Mucosa of gallbladder (tissue), 1 donor: ENCODE measurements at places on chromosomes 7 and 10.

GRCh38 chr10:1376384-1376945 is 320.3 kb downstream of the WDR37 start:
- DNase-seq: peak; percentile 2

- no peak for DNase-seq
These were observed 38.1 kb downstream of the PRPS1L1 start for GRCh38 chr7:17989546-17989945.

- no peak for DNase-seq
These were observed 257.2 kb upstream of the GLI3 start for GRCh38 chr7:42494199-42494710.

GRCh38 chr7:36048141-36048901 is 104.7 kb upstream of the EEPD1 start:
- peak; percentile 17 for DNase-seq

DNA sequence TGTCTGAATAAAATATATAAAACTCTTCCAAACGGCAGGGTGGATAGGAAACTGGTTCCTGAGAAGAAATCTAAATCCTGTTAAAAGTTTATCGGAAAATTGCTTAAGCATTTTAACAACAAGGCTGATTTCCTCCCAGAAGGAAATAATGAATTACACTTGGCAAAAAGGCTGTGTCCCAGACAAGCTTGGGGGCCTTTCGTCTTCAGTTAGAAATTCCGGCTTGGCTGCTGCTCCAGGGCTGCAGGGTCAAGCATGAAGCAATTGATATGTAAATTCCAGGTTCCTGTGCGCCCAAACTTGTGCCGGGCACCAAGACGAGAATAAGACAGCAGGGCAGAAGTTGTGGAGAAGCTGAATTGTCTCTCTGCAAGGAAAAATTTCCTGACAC is 38.0 kb upstream of the LBX1 start:
- DNase-seq: no peak

- DNase-seq: peak; percentile 82
These were observed 50.5 kb upstream of the FOXK1 start for GRCh38 chr7:4631380-4632179.

- DNase-seq: no peak
These were observed 115.7 kb downstream of the CYTH3 start for GRCh38 chr7:6156734-6157133.

- no peak for DNase-seq
These were observed 22.4 kb downstream of the CFAP69 start for GRCh38 chr7:90267263-90267858.

- DNase-seq: no peak
These were observed 264.4 kb downstream of the SORCS1 start for GRCh38 chr10:106900016-106900652.

- no peak for DNase-seq
These were observed 310.3 kb upstream of the ZNF32 start for GRCh38 chr10:43958964-43959363.

DNA sequence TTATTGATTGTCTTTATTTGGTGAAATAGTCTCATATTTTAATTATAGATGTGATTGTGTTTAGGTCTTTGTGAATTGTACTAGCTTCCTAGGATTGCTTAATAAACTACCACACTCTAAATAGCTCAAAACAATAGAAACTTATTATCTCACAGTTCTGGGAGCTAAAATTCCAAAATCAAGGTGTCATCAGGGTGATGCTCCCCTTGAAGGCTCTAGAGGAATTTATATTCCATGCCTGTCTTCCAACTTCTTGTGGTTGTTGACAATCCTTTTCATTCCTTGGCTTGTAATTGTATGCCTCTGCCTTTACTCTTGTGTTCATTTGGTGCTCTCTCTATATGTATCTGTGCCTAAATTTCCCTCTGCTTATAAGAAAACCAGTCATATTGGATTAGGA is 155.3 kb upstream of the AKR1E2 start:
- DNase-seq: no peak

DNA sequence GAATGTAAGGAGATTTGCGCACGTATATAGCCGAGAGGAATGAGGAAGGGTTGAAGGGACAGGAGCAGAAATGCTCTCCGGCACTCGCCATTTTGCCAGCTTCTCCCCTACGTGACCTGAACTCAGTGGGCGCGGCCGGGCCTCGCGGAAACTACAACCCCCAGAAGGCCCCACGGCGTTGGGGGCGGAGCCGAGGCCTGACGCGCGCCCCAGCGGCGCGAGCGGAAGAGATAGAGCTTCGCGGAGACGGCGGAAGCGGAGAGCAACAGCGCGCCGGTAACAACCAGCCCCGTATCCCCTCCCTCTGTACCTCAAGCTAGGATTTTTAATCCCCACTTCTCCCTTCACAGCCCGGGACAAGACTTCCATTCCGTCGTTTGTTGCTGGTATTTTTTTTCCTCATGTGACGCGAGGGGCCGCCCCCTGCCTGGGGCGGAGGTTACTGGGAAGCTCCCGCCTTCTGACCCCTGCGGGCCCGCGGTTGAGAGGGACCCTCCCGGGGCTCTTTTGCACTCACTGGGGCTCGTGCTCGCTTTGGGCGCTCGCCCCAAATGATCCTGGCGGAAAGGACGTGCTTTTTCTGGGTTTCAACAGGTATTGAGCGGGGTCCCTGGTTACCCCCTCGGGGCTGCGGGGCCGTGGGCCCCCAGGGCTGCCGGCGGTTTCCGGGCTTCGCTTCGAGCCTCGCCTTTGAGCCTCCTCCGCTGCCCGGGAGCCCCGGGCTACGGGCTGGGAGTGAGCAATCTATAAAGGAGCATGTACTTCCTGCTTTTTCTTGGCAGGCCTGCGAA is at the start of gene R3HCC1L:
R3HCC1L (plus strand) TSS at position 227 of the 791 bp plus-strand sequence. CDS start 73,458 bp downstream, outside the sequence.
- DNase-seq: peak; percentile 89

GRCh38 chr10:22986771-22987542 is 59.1 kb downstream of the ARMC3 start:
- no peak for DNase-seq

- DNase-seq: peak; percentile 18
These were observed 227.6 kb upstream of the NPSR1 start for GRCh38 chr7:34430456-34430855.
